Activated naive CD4-positive, alpha-beta T cell treated with anti-CD3 and anti-CD28 coated beads, Interleukin-2, amount 10 ng/mL, durations not matched to agents 7 days and 5 days (primary cell): ENCODE measurements at places on chromosomes 2 and 18.

DNA sequence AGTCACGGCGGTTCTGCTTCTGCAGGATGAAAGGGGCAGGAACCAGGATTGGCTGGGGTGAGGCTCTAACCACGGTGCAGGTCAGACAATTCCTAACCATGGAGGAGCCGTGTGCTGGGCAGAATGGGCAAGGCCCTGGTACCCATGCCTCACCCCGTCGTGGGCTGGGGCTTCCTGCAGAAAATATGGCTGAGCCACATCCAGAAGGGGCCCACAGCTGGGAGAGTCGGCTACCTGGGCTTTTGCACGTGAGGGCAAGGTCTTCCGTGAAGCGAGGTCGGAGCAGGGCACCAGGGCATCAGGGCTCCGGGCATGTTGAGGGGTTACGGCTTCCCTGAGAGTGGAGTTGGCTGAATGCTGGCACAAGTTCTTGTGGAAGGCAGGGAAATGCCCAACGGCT, 147.8 kb downstream of the ARHGAP28 start:
- no peak for DNase-seq

GRCh38 chr2:133811409-133812125, 243.3 kb upstream of the NCKAP5 start:
- DNase-seq: no peak

DNA sequence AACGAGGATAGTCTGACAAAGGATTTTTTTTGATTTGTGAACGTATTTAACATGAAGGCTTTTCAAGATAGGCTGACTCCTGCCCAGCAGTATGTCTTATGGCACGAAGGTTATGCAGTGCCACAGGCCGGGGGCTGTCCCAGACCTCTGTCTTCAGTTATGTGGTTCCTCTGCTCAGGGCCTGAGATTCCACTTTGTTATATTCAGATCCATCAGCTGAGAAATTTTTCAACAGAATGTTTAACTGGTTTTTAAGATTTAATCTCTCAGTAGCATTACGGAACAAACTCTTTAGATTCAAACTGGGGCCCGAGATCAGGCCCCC, 20.0 kb downstream of the C2orf74 start:
- no peak for DNase-seq

- DNase-seq: no peak
Measured at GRCh38 chr18:76923485-76924085, 101.2 kb downstream of the ZNF236 start.

GRCh38 chr2:236086971-236087465, 81.2 kb downstream of the GBX2 start:
- no peak for DNase-seq

GRCh38 chr2:9306911-9307310, 100.3 kb downstream of the ASAP2 start:
- DNase-seq: no peak

- no peak for DNase-seq
Measured at GRCh38 chr2:14806613-14807012, 174.1 kb downstream of the LRATD1 start.

GRCh38 chr2:182228073-182228473, 198.8 kb downstream of the PDE1A start:
- DNase-seq: no peak

- DNase-seq: no peak
Measured at GRCh38 chr2:38690499-38691420, 24.8 kb downstream of the GALM start.

- no peak for DNase-seq
Measured at GRCh38 chr2:142778289-142778688, 99.2 kb upstream of the KYNU start.

GRCh38 chr2:165275932-165276331, 36.7 kb downstream of the SCN2A start:
- no peak for DNase-seq

- DNase-seq: no peak
Measured at GRCh38 chr18:58522132-58522531, 106.8 kb downstream of the ALPK2 start.

DNA sequence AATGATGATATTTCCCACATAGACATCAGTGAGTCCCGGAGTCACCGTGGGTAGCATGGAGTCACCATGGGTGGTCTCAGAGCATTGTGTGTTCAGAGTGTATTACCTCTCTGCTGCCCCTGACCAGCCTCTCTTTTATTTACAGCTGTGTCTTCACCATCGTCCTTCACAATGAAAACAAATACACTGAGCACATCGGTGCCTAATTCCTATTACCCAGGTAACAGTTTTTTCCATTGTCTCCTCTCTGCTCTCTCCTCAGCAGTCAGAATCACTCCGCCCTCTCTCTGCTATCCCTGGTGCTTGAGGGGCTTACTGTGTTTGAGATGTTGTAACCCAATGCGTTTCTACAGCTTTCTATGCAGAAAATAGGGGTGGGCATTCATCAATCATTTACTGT, 361.5 kb upstream of the RAB12 start:
- no peak for DNase-seq

- no peak for DNase-seq
Measured at GRCh38 chr18:28150925-28151324, 26.0 kb downstream of the CDH2 start.

GRCh38 chr2:24551016-24551415, 60.0 kb downstream of the NCOA1 start:
- no peak for DNase-seq

DNA sequence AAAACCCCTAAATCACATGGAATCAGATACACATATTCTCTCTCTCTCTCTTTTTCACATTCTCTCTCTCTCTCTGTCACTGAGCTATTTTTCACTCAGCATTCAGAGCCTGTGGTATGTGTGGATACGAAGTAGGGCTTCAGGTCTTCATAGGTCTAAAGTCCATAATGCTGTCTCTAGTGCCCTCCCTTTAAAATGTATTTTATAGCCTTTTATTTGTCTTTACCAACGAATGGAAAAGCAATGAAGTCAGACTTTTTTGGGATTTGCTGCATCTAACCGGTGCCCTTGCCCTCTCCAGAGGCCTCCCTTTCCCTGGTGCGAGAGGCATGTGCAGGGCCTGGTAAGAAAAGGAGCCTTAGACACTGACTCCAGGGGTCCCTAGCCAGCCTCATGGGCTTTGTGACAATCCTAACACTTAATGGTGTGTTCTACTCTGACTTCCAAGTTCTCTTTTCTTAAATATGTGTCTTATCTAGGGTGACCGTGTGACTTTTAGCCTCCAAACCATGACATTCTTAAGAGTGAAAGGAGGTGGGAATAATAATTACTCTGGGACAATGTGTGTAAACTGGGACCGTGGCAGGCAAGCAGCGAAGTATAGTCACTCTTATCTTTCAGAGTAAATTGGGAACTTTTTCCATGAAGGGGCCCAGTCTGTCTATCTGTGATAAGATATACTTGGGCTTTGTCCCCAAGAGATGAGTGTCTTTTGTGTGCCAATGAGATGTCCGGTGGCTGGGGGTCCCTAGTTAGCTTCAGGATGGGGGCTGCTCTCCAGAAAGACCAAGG, 101.1 kb downstream of the B3GNT2 start:
- DNase-seq: no peak

GRCh38 chr2:199467066-199467822, 9.5 kb upstream of the SATB2 start:
- DNase-seq: no peak

DNA sequence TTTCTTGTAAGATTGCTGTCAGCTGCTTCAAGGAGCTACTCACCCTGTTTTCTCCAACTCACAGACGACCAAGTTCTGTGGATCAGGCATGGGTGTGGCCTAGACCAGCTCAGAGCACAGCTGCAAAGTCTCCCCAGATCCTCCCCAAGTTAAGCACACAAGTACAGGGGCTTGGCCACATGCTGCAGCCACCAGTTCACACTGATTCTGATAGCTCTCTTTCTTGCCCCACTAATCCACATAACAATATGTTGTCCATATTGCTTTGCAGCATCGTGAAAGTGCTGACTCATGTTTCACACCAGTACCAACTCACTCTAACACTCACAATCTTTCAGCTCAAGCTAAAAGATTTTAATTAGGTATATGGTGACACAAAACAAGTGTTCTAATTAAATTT, 437.0 kb downstream of the PARD3B start:
- DNase-seq: peak; percentile 25

DNA sequence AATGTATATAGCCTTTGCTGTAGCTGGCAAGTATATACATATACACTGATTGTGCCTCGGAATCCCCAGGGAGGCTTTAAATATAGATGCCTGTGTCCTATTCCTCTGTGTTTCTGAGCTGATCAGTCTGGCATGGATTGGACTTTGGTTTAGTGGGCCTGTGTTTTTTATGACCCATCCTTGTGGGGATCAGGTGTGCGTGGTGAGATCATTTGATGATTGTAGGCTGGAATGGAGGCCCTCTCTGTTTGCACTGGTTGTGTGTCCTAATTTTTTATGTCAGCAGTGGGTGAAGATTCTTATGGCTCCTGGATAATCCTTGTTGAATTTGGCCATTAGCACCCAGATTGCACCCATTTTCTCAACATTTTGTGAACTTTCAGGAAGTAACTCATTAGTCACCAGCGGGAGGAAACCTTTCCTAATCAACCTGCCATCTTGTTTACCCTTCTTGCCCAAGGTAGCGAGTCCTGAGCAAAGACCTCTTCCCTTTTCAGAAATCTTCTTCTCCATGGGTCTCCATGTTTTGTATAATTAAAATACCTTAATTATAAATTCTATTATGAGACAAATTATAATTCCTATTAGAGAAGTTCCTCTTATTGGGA, 75.8 kb downstream of the UGGT1 start:
- DNase-seq: no peak

DNA sequence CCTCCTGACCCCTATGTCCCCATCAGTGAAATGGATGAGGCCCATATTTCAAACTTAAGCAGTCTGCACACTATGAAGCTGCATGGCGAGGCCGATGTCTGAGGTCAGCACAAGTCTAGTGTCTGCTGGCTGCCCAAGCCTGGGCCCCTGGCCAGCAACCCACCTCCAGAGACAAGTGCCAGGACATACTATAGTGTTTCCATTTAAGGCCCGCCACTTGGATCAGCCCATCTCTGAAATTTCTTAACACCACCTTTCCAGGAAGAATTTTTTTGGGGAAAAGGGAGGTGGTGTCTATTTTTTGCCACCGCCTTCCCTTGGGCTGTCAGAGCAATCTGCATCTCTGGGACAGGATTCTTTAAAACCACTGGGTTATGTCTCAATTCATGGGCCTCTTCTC, 1.8 kb downstream of the ACVR1 start:
- no peak for DNase-seq

DNA sequence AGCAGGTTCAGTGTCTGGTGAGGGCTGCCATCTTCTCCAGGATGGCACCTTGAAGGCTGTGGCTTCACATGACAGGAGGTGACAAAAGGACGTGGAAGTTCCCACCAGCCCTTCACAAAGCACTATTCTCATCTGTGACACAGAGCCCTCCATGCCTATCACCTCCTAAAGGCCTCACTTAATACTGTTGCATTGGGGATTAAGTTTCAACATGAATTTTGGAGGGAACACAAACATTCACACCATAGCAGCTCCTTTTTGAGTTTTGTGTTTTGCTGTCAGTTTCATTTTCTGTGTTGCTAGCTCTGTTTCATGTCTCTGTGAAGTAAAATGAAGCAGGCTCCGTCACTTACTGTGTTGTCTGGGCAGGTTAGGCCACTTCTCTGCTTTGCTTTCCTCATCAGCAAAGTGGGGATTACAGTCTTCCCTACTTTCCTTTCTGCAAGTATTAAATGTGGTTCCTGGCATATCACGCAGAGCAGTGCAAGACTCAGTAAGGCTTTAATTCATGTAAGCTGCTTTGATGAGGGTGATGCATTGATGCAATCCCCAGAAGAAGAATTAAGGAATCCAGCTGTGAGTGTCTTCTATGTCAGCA, 31.6 kb downstream of the LIMS1 start:
- no peak for DNase-seq

- DNase-seq: no peak
Measured at GRCh38 chr18:72107647-72108383, 436.3 kb downstream of the CBLN2 start.

- no peak for DNase-seq
Measured at GRCh38 chr2:25085761-25086560, 44.1 kb downstream of the EFR3B start.

DNA sequence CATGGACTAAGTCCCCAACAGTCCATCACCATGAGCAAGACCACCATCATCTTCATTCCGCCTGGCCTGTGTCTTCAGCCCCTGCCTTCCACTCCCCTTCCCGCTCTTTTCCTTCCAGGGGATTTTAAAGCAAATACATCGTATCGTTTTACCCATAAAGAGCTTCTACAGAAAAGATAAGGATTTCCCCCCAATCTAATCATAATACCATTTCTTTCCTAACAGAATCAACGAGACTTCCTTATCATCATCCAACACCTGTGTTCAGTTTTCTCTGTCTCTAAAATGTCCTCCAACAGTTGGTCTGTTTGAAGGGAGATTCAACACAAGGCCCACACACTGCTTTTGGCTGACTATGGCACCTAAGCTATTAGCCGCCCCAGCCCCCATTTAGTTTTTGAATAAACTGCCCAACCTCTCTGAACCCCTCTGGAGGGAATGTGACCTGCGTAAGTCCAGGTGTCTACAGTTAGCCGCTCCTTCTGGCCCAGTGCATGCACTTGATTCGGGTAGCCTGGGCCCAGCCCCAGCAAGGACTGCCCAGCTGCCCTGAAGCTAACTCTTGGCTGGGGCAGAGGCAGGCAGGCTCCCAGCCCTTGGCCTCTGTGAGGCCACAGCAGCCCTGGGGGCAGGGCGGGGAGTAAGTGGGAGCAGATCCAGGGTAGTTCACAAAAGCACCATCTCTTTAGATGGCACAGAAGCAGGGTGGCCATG, 25.3 kb upstream of the SEMA4C start:
- no peak for DNase-seq

DNA sequence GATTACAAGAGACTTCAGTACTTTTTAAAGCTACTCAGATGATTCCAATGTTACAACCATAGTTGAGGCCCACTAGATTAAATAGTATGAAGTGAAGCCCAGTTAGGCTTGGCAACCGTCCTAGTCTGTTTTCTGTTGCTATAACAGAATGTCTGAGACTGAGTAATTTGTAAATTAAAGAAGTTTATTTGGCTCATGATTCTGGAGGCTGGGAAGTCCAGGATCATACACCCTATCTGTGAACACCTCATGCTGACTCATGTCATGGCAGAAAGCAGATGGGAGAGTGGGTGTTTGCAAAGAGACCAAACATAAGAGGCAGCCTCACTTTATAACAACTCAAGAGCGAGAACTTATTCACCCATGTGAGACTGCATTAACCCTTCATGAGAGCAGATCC, 63.1 kb downstream of the CCDC150 start:
- no peak for DNase-seq

DNA sequence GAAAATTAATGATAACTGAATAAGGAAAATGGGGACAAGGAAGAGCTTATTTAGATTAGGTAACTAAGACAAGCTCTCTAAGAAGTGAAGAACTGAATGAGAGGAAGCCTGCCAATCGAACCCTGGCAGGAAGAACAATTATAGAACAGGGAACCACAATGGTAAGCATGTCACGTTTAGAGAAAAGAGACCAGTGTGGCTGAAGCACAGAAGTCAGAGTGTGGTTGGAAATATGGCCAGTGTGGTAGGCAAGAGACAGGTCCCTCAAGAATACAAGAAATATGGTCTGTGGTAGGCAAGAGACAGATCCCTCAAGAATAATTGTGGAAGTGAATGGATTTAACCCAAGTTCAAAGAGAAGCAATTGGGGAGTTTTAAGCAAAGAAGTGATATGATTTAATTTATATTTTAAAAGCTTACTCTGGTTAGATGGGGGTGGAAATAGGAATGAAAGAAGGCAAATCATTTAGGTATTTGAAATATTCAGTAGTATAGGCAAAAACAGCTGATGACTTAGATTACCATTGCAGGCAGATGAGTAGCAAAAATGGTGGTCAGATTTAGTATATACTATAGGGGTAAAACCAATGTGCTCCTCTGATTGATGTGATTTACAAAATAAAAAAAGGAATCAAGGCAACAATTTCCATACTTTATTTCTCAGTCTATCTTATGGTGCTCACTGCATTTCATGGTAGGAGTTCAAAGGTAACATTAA, 38.8 kb upstream of the ERMN start:
- no peak for DNase-seq
